ENCODE measurements at places on chromosomes 4 and X. TPM values are rescaled to one million over a fixed set of nuclear protein-coding genes. Genes with fewer than 3 reads are reported as not detected.
A peak's percentile ranks its signal among the peaks of the same experiment; 100 is the strongest.

P2RY8 gene
- total RNA-seq = 2.8 TPM

- no peak for DNase-seq
Observed at GRCh38 chrX:38232079-38232686, 11.5 kb upstream of the SRPX start.

- peak; percentile 75 for DNase-seq
Observed at GRCh38 chrX:46758956-46759644, at the start of gene SLC9A7. SLC9A7 (minus strand) TSS chrX:46759118; CDS start chrX:46759029, 89 bp downstream.

- DNase-seq = peak; percentile 20
Observed at GRCh38 chrX:71532078-71532752, 689 bp upstream of the OGT start.

- DNase-seq = no peak
Observed at GRCh38 chr4:183347566-183347965, 25.3 kb upstream of the CLDN24 start.

- DNase-seq = no peak
Observed at GRCh38 chrX:47170861-47171692, 22.6 kb upstream of the UBA1 start.

RGN gene
- total RNA-seq = 153 TPM

DNA sequence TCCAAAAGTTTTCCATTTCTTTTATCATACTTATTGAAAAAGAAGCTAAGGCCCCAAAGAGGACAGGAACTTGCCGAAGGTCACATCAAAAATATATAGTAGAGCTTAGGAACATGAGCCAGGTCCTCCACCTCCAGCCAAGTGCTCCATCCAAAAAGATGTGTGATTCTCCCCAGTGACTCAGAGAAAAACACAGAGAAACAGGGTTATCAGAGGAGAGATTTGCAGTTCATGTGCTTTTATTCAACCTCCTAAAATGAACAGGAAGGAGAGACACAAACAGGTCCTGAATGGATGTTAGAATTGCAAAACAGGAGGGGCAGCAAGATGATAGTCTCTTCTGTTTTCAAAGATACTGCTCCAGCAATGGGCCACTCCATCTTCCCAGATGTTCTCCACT lies 19.6 kb upstream of the FGF16 start:
- DNase-seq = no peak

FAM53A gene
- total RNA-seq = 2.3 TPM

ADH1A gene
- total RNA-seq = not detected

Data from adrenal gland (tissue), 19 donors.